Right cardiac atrium (tissue), 5 donors: ENCODE measurements at places on chromosomes 2 and 18. TPM values are rescaled to one million over a fixed set of nuclear protein-coding genes. Genes with fewer than 3 reads are reported as not detected.

The GPR75 gene
- 0.85 TPM for total RNA-seq

The SOWAHC gene
- 2.1 TPM for total RNA-seq

The CCNYL1 gene
- 11.7 TPM for total RNA-seq

The PDCD1 gene
- total RNA-seq: 5.5 TPM

The CPO gene
- total RNA-seq: 0.50 TPM

The ADCY3 gene
- total RNA-seq: 11.7 TPM

DNA sequence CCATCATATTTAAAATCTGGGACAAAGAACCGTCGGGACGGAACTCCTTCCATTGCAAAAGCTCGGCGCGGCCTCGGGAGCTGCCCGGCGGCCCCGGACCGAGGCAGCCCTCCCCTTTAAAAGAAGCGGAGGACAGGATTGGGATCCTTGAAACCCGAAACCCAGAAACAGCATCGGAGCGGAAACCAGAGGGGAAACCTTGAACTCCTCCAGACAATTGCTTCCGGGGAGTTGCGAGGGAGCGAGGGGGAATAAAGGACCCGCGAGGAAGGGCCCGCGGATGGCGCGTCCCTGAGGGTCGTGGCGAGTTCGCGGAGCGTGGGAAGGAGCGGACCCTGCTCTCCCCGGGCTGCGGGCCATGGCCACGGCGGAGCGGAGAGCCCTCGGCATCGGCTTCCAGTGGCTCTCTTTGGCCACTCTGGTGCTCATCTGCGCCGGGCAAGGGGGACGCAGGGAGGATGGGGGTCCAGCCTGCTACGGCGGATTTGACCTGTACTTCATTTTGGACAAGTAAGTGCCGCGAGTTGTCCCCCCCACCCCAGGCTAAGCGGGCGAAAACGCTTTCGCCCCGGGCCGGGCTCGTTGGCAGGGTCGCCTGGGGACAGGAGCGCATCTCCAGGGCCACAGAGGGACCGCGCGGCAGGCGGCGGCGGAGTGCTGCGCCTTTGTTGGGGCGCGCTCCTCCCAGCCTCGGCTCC, at the start of gene ANTXR1:
Gene ANTXR1 (plus strand): TSS at position 38 of the 698 bp plus-strand sequence. CDS start 321 bp downstream, at position 359.
- DNase-seq: peak; percentile 70

GRCh38 chr2:210112871-210113270, 58.3 kb downstream of the KANSL1L start:
- DNase-seq: no peak

GRCh38 chr2:170229744-170230143, 51.8 kb downstream of the MYO3B start:
- no peak for DNase-seq

DNA sequence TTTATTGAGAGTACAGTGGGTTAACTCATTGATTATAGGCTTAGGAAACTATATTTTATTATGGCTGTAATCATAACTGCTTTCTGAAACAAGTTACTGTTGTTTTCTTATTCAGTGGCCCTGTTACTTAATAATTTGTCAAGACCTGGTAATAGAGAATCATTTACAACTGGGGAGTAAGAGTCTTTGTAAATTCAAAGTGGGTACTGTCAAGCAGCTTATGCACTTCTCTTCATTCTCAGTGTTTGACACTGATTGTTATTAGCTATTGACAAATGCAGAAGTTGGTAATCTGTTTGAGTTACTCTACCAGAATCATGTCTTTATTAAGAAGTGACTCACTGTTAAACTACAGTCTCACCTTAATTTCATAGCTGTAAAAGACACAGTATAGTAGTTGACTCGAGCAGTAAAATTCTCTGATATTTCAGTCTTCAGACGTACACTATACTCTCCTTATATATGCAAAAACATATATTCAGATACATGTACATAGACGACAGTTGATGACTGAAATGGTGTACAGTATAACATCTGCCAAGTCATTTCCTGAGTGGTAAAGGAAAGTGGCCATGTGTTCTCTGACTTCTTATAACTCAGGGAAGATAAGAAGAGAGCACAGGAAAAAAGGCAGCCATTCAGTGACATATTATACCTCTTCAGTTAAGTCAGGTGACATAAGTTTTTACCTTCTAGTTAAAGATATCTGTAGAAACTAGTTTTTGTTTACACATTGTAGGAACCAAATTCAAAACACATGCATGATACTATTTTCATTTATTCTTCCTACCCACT, 36.0 kb upstream of the TTC27 start:
- no peak for DNase-seq

DNA sequence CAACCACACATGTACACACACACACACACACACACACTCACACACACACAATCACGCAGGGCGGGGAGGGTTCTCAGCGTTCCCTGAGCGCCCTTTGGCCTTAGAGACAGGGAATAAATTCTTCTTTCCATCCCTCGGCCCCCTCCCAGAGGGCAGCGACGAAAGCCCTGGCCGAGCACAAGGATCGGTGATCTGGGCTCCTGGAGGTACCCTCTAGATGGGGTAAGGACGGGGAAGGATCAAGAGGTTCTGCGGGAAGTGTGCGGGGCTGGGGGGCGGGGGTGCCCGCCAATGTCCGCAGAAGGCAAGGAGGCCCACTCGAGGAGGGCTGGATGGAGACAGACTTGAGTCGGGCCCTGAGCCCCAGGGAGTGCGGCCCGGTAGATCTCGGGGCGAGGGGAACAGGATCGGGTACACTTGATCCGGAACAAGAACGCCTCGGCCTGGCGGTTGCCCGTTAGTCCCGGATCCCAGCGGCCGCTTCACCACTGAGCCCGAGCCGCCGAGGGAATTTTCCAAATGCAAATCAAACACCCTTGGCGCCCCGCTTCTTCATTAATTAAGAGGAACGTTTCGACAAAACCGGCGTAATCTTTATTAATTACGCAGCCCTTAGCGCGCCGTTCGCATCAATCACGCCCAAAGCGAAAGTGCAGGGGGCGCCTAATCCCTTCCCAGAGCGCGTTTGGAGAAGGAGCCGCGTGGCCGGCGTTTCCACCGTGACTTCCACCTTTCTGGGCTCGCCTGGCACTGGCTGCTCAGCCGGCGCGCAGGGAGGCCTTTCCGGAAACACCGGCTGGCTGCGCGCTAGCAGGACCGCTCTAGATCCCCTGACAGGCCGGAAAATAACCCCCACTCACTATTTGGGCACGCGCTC, 7.0 kb upstream of the PAX3 start:
- DNase-seq: peak; percentile 57

- no peak for DNase-seq
Observed at GRCh38 chr2:36455011-36455410, 99.4 kb downstream of the CRIM1 start.

DNA sequence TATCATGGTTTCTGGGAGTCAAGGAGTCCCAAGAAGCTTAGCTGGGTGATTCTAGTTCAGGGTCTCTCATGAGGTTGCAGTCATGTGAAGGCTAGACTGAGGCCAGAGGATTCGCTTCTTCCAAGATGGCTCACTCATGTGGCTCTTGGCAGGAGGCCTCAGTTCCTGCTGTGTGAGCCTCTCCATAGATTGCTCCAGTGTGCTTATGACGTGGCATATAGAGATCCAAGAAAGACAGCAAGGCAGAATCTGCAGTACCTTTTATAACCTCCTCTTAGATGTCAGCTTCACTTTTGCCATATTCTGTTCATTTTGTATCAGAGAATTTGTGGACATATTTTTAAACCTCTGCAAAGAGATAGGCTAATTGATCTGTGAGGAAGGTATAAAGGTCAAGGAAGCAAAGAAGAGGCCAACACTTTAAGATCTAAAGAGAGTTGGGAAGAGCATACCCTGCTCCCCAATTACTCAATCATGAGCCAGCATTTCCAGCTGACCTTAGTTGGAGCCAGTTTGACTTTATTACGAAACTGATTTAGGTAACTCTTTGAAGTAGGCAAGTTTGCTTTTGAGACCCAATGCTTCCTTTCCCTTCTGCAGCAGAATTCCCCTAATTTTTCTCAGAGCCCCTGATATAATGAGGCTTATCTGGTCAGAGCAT, 134.7 kb downstream of the EML6 start:
- no peak for DNase-seq

DNA sequence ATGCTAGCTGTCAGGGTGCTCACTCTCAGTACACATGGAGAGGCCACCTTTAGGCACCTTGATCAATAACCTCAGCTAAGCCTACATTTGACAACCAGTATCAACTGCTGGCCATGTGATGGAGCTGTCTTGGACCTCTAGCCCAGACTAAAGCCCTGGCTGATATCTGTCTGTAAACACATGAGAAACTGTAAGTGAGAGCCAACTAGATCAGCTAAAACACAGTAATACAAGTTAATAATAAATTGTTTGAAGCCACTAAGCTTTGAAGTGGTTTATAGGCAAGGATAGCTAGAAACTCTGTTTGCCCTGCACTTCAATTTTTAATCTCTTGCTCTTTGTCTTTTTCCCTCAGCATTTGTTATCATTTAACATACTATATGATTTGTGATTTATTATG, 407.1 kb downstream of the SPAG16 start:
- no peak for DNase-seq

DNA sequence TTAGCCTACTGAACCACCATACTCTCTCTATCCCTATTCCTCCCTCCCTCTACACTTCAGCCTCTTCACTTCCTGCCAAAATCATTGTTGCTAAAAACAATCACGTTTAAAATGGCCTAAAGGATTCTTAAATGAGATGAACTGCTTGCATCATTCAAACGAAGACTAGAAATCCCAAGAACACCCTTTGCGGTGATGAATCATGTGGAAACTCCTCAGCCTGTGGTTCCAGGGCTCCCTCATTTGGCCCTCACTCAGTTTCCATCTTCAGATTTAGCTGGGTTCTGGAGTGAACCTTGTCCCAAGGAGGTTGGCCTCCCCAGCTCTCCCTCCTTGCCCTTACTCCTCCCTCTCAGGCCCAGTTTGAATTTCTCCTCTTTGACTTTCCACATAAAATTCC, 125.6 kb upstream of the CDC42EP3 start:
- no peak for DNase-seq

DNA sequence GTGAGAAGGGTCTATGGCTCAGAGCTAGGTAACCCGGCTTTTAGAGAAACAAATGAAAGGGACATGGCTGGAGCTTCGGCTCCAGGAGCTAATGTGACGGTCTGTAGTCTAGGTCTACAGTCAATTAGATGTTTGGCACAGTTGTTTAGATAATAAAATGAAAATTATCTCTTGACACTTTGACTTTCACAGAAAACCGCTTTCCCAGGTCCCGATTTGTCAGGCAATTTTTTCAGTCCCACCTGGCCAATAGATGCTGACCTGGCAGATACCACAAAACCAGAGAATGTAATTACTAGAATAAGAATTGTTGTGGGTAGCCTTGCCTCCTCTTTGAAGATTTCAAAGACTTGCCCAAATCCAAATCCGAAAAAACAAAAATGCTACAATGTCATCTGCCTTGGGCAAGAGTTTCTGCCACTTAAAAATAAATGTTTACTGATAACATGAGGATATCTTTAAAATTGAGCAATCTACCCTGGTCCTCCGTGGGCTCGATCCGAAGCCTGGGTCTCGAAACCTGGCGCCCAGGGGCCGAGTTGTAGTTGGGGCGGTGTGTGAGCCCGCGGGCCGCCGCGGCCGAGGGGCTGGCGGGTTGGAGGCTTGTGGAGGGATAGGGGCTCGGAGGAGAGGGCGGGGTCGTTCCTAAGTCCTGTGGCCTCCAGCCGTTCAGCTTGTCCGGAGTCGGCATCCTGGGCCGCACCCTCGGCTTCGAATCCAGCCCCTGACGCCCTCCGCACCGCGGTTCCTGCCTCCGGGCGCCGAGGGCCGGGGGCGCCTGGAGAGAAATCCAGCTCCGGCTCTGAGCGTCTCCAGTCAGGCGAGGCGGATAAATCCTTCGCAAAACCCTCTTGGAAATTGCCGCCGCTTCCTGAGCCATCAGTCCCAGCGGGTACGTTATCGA, 2.3 kb downstream of the EMX1 start:
- no peak for DNase-seq

- no peak for DNase-seq
Observed at GRCh38 chr2:233100192-233100998, 40.3 kb downstream of the INPP5D start.

DNA sequence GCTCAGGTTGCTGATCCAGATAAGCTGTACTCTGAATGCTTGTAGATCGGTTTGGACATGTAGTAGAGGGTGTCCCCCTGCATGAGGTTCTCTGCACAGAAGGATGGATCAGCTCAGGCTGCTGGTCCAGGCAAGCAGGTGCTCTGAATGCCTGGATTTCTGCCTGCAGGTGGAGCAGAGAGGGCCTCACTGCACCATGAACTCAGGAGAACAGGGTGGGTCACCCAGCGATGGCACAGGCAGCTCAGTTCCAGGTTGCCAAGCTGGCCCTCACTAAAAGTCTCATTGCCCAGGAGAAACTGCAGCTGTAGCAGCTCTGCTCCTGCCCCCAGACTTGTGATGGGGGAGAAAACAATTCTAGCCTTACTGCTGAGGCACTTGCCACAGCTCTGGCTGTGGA, 491.8 kb downstream of the XIRP2 start:
- no peak for DNase-seq

- no peak for DNase-seq
Observed at GRCh38 chr18:45793264-45793965, 32.1 kb upstream of the SIGLEC15 start.

DNA sequence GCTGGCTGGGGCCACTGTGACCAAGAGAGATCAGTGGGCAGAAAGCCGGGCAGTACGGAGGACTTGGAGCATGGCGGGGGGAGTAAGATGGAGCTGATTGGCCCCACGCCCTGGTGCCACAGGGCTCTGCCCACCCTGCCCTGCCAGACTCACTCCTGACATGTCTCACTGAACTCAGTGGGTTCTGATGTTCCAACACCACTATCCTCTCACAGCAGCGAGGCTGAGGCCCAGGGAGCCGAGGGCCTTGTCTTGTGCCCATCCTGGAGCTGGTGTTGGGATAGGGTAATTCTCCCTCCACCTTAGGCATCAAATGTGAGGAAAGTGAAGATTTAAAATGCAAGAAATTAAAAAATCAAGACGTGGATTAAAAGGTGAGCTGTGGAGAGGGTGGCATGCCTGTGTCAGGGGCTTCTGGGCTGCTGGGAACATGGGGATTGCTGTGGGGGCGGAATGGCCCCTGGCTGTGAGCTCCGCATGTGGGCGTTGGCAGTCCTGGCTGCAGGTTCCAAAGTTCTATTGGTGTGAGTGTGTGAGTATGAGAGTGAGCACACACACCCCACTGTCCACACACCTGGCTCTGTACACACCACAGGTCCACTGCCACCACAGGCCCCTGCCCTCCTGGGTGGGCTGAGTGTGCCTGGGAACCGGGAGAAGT, 283.5 kb upstream of the HS6ST1 start:
- no peak for DNase-seq

DNA sequence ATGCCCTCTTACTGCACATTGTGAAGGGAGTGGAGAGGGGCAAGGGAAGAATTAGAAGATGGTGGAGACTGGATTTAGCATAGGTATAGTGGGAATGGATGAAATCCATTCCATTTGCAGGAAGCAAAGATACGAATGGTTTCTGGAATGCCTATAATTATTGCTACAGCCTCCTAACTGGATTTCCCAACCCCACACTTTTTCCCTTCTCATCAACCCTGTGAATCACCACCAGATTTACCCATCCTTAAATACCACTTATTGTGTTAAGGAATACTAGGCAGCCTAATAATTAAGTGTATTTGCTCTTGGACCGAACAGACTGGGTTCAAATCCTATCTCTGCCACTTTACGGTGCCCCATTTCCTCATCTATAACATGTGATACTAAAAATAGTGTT, 39.3 kb upstream of the CREB1 start:
- no peak for DNase-seq
